ENCODE measurements at places on chromosomes 1 and 21. TPM values are rescaled to one million over a fixed set of nuclear protein-coding genes. Genes with fewer than 3 reads are reported as not detected.

The TTLL7 gene
- total RNA-seq: 5.4 TPM

- H3K4me3 ChIP-seq: no peak overlapping the region
- no peaks in the 10 kb centered on the region for H3K27me3 ChIP-seq
- no peak for DNase-seq
- H3K4me1 ChIP-seq: no peaks in the 10 kb centered on the region
- H3K36me3 ChIP-seq: peaks cover 41% of the 10 kb centered on the region
- H3K27ac ChIP-seq: no peak overlapping the region
Measured at GRCh38 chr21:33348706-33349105, 23.9 kb downstream of the IFNAR1 start.

GRCh38 chr21:34348890-34349519 is 14.8 kb upstream of the KCNE2 start:
- no peak overlapping the region for H3K4me3 ChIP-seq
- H3K27ac ChIP-seq: no peak overlapping the region
- no peaks in the 10 kb centered on the region for H3K27me3 ChIP-seq

DNA sequence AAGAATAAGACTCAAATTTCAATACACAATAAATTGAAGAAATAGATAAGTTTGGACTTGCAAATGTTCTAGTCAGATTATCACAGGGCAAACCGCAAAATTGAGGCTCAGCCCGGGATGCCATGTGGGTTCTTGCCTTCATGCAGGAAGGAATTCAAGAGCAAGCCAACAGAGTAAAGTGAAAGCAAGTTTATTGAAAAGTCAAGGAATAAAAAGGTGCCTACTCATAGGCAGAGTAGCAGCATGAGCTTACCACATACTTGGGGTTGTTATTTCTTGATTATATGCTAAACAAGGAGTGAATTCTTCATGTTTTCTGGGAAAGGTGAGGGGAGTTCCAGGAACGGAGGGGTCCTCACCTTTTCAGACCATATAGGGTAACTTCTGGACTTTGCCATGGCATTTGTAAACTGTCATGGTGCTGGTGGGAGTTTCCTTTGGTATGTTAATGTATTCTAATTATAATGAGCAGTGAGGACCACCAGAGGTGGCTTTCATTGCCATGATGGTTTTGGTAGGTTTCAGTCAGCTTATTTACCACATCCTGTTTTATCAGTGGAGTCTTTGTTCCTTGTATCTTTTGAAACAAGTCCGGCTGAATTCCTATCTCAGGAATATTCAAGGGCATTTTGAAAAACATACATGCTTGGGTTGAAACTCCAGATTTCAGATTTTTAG is 2.0 kb upstream of the OR2AK2 start:
- H3K36me3 ChIP-seq: no peaks in the 10 kb centered on the region
- H3K4me3 ChIP-seq: no peak overlapping the region
- H3K4me1 ChIP-seq: no peaks in the 10 kb centered on the region
- DNase-seq: no peak

- H3K27ac ChIP-seq: no peak overlapping the region
- DNase-seq: no peak
- H3K36me3 ChIP-seq: no peaks in the 10 kb centered on the region
- no peak overlapping the region for H3K4me3 ChIP-seq
Measured at GRCh38 chr1:204180133-204180532, 14.0 kb upstream of the REN start.

DNA sequence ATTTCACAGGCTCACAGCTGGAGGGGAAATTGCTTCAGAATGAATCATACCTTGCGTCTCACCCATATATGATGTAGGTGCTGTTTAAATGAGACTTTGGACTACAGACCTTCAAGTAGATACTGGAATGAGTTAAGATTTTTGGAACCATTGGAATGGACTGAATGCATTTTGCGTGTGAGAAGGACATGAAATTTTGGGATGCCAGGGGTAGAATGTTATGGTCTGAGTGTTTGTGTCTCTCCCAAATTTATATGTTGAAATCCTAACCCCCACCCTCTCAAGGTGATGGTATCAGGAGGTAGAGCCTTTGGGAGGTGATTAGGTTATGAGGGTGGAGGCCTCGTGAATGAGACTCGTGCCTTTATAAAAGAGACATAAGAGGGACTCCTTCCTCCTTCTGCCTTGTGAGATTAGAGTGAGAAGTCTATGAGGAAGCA is 41.4 kb downstream of the KCNK1 start:
- H3K27me3 ChIP-seq: no peaks in the 10 kb centered on the region
- H3K4me1 ChIP-seq: no peaks in the 10 kb centered on the region
- no peaks in the 10 kb centered on the region for H3K36me3 ChIP-seq
- H3K4me3 ChIP-seq: no peak overlapping the region
